ENCODE measurements at places on chromosomes 2 and 18.

- no peak for DNase-seq
Measured at GRCh38 chr2:31337860-31338259, 76.7 kb downstream of the XDH start.

DNA sequence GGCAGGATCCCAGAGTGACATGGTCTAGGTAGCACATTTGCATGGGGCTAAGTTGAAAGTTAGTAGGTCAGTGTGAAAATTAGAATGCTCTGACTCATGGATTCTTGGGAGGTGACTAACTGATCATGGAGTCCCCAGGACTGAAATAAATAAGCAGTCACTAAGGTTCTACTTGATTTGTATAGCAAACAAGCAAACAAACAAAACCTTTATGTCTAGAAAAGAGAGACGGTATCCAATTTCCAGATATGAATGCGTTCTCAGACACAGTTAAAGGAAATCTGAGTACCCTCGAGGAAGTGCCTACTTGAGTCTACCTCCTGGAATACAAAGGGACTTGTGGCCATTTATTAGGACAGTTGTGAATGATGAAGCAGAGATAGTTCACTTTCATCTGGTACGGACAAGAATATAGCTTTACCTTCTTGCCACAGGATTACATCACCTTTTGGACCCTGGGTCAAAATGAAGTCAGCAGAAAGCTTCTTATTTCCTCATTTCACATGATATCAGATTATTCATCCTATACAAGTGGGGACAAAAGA, 54.3 kb upstream of the AGPS start:
- no peak for DNase-seq

- DNase-seq: no peak
Measured at GRCh38 chr18:63472380-63472779, 4.4 kb upstream of the SERPINB5 start.

GRCh38 chr2:152022090-152022489, 76.8 kb downstream of the CACNB4 start:
- no peak for DNase-seq

- DNase-seq: no peak
Measured at GRCh38 chr2:37469126-37469525, 124.7 kb downstream of the QPCT start.

DNA sequence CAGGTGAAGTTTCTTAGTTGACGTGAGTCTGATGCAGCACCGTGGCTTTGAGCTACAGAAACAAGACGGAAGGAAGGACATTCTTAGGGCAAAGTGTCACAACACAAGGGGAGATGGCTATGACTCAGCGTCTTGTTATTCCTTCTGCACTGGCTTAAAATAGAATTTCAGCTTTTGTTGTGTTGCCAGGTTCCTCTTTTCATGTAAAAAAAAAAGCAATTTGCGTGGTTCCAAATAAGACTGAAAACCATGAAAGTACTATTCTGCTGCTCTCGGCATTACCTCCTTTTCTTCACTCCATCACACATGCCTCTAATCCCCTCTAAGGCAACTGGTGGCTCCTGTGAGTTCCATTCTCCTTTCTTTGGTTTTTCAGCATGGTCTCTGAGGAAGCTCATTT, 150.1 kb downstream of the ANTXR1 start:
- no peak for DNase-seq

DNA sequence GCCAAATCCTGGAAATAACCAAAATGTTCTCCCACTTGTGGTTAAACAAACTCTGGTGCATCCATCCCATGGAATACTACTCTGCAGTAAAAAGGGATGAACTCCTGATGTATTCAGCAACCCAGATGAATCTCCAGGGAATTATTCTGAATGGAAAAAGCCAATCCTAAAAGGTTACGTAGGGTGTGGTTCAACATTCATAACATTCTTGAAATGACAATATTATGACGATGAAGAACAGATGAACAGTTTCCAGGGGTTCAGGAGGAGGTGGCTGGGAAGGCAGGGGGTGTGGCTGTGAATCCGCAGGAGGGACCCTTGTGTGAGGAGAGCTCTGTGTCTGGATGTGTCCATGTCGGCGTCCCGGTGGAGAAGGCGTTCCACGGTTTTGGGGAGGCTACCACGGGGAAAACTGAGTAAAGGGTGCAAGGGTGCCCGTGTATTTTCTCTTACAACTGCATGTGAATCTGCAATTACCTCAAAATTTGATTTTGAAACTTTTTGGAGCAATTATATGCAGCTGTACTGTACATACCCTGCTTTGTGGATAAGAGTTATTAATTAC, 47.3 kb downstream of the KCNG2 start:
- DNase-seq: no peak

- DNase-seq: no peak
Measured at GRCh38 chr2:105754011-105754410, 9.3 kb downstream of the NCK2 start.

DNA sequence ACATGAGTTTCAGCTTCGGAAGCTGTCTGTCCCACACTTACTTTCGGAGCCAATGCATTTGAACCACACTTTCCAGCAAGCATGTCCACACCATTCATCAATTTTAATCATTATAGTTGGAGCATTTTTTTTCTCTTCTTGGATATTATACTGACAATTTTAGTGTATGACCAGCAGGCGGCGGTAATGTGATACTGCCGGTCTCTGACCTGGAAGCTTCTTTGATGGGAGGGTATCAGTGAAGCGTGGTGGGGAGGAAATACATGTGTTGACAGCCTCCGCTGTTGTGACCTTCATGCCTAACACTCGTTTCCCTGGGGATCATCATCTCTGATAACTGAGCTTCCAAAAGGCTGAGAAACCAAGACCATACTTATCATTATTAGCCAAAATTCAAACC, 231.7 kb downstream of the GBX2 start:
- DNase-seq: no peak

DNA sequence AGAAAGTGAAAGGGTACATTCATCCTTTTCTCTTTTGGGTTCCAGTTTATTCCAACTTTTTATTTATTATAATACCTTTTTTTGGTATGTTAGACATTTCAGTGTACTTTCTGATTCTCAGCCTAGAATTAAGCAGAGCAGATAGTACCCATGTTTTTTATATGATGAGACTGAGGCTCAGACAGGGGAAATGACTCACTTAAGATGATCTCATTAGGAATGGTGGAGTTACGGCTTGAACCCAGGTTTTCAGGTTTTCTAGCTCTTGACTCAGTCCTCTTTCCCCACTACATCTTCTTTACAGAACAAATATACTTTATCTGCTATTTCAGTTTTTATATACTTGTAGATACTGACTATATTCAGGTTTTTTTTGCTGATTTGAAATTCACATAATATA, 51.7 kb upstream of the OTX1 start:
- no peak for DNase-seq

GRCh38 chr2:45945302-45945717, 293.8 kb downstream of the PRKCE start:
- DNase-seq: no peak

DNA sequence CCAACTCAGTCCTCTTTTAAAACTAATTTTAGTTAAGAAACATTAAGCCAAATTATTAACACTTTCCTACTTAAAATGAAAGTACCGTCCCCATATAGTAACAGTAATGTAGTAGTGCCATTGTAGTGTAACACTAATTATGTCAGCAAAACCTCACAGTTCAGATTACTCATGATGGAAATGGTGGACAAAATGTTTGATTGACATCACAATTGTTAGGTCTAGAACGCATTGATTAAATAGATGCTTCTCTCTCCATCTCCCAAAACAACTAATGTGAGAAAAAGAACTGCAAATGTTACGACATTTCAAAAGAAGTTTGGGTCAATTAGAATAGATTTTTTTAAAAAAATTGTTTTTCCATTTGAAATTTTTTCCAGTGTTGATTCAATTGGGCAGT, 1.2 kb upstream of the ATF2 start:
- no peak for DNase-seq

DNA sequence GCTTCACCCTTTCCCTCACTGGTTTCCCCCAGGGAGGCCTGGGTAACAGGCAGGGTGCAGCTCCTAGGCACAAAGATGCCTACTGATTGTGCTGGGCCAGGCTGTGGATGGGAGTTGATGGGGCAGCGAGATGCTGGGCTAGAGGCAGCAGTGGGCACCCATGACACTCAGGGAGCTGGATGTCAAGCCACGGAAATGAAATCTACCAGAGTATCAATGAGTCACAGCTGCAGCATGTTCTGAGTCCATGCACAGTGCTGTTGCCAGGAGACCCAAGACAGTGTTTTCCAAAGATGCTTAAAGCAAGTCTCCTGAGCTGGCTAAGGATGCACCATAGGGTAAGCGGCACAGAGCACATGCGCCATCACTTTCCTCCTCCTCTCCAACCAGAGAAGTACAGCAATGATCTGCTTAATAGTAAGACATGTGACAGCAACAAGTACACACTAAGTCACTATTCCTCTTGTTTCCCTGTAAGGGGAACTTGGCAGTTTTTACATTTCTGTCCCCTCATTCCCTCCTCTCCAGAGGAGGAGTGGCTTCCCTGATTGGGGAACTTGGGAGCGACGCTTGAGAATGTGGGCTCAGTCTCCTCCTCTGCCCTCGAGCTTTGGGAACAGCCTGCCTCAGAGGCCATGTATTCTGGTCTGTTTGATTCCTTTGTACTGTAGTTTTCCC, 57.2 kb downstream of the CDC42EP3 start:
- DNase-seq: no peak

DNA sequence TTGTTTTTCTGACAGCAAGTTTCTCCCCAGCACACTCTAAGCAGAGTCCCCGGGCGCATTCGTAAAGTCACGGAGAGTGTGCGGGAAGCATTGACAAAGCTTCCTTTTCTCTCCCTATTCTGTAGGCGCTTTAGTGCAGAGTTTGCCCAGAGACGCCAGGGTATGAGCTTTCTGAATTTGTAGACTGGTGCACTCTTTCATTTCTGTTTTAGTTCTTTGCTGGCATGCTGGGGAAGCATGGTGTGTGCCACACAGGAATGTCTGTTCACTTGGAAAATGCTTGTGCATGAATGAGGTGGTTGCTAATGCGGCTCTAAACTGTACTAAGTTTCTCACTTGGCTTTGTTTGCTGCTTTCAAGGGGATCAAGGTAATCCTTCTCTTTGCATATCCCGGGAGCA, 102.6 kb downstream of the RTN4 start:
- DNase-seq: peak; percentile 68

DNA sequence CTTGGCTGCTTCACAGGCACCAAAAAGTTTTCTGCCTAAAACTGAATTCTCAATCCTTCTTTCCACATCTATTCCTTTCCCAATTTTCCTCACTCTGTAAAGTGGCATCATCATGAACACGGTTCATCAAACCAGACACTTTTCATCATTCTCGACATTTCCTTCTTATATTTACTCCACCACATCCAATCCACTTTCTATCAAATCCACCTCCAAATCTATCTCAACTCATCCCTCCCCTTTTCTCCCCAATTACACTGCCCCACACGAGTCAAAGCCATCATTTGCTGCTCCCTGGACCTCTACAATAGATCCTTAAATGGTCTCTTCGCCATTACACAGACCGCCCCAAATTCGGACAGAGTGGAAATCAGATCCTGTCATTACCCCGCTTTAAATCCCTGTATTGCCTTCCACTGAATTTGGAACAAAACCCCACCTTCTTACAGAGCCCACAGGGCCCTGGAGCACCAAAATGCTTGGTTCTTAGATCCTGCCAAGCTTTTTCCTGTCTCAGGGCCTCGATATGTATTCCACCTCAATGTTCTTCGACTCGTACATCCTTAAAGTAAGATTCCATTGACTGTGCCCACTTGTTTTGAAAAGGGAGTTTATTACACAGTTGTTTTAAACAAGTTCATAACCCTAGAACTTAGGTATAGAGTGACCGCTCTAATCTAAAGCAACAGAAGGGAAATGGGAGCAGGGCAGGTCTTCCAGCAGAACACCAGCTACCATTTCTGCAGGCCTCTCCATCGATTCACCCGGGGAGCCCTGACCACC, 856 bp downstream of the ACAA2 start:
- DNase-seq: no peak

DNA sequence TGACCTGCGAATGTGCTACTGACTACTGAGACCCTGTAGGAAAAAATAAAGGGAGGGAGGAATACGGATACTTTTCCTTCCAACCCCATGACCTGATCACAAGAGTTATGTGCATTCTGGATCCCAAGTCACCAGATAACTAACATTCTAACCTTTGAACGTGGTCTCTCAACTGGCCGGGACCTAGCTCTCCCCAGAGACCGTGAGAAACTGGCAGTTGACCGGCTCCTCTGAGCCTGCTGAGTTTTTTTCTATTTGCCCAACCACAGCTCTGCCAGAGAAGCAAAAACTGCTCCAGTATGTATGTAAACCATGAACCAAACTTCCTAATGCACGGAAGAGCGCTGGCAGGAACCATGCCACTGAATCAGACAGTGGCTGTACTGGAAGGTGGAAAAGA, 47.5 kb upstream of the PTMA start:
- no peak for DNase-seq

GRCh38 chr18:26722565-26722931, 143.0 kb downstream of the AQP4 start:
- DNase-seq: no peak

GRCh38 chr2:233997707-233998106, 52.8 kb upstream of the SPP2 start:
- no peak for DNase-seq

GRCh38 chr2:137252934-137253333, 487.6 kb downstream of the THSD7B start:
- DNase-seq: no peak

- no peak for DNase-seq
Measured at GRCh38 chr2:240957656-240958365, 40.6 kb upstream of the SNED1 start.

DNA sequence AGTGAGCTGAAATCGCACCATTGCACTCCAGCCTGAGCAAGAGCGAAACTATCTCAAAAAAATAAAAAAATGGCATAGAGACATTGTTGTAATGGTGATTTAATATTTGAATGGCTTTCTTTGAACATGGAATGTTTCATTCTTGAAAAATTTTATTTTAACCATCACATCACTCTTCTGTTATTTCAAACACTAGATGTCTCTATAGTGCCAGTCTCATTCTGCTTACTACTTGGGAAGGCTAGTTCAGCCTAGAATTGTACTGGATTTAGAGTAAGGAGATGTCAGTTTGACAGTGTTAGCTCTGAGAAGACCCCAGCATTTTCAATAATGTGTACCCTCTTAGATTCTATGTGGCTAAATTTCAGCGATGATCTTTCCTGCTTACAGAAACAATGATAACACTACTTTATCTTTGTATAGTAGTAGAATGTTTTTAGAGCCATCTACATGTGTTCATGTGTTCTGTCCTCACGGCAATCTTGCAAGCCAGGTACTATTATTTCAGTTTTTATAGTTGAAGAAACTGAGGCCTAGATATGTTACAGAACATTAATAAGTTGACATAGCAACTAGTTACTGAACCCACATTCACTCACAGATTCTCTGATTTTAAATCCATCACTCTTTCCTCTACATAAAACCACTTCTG, 142.9 kb upstream of the ZSWIM2 start:
- DNase-seq: no peak

DNA sequence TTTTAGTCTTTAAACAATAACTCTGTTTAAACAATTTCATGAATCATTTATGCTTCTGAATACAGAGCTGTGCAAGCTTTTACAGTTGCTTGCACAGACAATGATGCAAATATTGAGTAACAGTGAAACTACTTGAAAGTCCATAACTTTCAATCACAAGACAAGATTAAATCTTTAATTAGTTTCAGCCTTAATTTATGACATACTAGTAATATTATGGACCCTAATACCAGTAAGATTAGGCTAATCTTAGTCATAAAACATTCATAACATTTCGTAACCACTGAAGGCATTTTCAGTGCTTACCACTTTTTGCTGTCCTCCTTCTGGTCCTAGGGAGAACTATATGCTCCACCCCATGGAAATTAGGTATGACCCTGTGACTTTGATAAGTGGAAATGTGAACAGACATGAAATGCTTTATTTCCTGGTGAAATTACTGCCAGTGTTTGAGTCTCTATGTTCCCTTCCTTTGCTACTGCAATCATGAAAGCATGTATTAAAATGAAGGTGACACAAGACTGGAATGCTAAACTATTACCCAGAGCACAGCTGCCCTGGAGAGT, 1.8 kb upstream of the COBLL1 start:
- no peak for DNase-seq
